ENCODE measurements at places on chromosomes 1 and 21. TPM values are rescaled to one million over a fixed set of nuclear protein-coding genes. Genes with fewer than 3 reads are reported as not detected.

ANGPTL3 gene
- not detected for total RNA-seq

SELE gene
- total RNA-seq, result not detected

DNA sequence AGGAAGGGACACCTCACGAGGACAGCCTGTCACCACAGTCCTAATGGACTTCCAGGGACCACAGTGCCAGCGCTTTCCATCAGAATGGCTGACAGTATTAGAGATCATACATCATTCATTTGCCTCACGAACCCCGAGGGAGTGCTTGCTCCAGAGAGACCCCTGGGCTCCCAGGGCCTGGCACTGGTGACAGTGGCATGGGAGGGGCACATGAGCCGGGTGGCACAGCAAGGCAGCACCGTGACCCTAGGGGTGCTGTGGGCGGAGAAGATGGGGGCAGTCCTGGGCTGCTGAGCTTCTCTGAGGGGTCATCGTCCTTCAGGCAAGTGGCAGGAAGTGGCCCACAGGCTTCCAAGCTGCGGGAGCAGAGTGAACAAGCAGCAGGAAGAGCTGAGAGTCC lies 16.4 kb upstream of the TSPEAR start:
- H3K36me3 ChIP-seq, result no peaks in the 10 kb centered on the region
- H3K27me3 ChIP-seq, result no peaks in the 10 kb centered on the region
- no peak overlapping the region for H3K27ac ChIP-seq
- H3K4me3 ChIP-seq, result no peak overlapping the region
- no peak for DNase-seq

GRCh38 chr1:28213315-28213714 lies 19.5 kb downstream of the DNAJC8 start:
- peaks cover 67% of the 10 kb centered on the region for H3K36me3 ChIP-seq
- H3K4me3 ChIP-seq, result no peak overlapping the region
- no peak for DNase-seq
- no peak overlapping the region for H3K27ac ChIP-seq
- H3K27me3 ChIP-seq, result no peaks in the 10 kb centered on the region

GRCh38 chr21:44006656-44007055 lies 5.5 kb upstream of the TRAPPC10 start:
- H3K36me3 ChIP-seq, result no peaks in the 10 kb centered on the region
- no peak for DNase-seq
- no peak overlapping the region for H3K4me3 ChIP-seq
- H3K27ac ChIP-seq, result no peak overlapping the region
